ENCODE measurements at places on chromosomes 3 and 15.

GRCh38 chr3:53842436-53843194 is 3.6 kb downstream of the CHDH start:
- no peak for DNase-seq

DNA sequence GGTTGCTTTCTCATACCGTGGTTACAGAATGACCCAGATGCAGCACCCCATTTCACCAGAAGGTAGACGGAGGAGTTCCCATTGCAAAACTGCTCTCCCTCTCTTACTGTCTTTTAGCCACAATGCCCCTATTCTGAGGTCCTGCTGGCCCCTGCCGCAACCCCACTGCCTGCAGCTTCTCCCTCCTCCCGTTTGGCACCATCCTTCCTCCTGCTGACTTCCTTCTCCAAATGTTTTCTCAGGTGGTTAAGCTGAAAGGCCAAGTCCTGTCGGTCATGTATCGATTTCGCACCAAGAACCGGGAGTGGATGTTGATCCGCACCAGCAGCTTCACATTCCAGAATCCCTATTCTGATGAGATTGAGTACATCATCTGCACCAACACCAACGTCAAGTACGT is 132.3 kb upstream of the ABHD17C start:
- peak; percentile 53 for DNase-seq

DNA sequence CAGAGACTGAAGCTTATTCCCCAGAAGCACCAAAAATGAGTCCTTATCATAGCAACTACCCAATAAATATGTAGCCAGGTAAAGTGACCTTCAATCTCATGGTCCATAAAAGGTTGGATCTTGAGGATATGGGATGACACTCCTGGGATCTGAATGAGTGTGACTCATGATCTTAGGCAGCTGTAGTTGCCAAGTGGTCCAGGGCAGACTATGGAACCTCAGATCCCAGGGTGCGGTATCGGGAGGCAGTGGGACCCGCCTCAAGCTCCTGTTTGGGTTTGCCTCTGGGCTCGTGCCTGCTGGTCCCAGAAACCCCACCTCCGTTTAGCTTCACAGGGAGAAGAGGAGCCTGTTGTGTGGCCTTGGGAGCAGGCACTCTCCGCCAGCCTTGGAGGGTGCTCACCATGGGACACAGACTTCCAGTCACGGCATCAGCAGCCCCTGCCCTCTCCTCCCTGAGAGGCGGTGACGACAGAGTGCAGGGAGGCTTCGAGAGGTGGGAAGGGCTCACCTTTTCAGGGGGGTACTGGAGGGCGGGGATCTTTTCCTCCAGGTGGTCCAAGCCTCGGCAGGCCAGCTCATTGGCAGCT is 8.1 kb downstream of the PLIN1 start:
- DNase-seq = no peak

DNA sequence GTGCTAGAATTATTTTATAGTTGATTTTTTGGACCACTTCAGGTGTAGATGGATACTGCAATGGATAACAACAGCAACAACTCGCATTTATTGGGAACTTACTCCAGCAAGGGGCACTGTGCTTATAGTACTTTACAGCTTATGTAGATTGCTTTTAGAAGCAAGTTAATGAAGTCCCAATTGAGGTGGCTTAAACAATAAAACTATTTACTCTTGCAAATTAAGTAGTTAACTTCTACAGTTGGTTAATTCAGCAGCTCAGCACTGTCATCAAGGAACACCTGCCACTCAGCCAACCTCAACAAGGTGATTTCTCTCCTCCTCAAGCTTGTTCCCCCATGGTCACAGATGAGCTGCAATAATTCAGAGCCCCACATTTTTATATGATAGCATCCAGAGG is 124.1 kb downstream of the RASA2 start:
- DNase-seq = no peak

DNA sequence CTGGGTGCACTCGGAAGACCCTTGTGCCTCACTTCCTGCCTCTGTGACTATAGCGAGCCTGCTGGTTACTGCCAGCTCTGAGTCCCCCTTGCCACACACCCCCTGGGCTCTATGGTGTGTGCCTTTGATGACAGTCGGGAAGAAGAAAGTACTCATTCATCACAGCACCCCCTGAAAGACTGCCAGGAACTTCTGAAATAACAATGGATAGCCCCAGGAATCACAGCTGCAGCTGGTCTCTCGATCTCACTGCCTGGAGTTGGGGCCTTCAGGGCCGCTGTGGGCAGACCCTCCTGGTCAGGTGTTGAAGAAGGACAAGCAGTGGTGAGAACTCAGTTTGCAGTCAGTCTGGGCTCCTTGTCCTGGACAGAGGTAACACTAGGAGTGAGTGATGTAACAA is 9.8 kb upstream of the RPP14 start:
- DNase-seq = no peak

DNA sequence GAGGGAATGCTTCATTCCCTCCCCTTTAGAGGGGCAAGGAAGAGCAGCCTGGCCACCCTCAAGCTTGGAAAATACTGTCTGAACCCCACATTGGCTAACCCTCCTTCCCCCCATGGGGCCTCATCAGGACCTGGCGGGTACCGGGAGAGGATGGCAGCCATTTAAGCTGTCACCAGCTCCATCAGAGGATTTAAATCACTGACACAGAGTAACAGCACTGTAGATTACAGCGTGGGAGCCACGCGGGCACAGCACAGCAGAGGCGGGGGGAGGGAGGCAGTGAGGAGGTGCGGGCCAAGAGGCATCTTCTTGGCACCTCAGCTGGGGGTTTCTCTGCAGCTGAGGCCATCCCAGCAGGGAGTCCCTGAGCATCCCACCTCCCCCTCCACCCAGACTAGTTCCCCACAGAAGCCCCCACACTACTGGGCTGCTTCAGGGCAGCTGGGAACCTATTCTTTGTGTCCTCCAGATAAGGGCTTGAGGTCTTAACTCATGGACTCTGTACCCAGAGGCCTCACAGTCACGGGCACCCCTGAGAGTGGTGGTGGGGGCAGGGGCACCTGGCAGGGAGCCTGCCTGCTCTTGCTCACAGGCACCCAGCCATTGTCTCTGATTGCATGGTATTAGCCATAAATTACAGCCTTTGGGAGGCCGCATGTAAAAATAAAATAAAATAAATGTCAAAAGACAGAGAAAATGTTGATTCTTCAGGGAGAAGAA is 21.9 kb upstream of the CACNA2D2 start:
- DNase-seq = no peak

GRCh38 chr3:132606085-132606484 is 9.0 kb downstream of the ACKR4 start:
- DNase-seq = no peak

DNA sequence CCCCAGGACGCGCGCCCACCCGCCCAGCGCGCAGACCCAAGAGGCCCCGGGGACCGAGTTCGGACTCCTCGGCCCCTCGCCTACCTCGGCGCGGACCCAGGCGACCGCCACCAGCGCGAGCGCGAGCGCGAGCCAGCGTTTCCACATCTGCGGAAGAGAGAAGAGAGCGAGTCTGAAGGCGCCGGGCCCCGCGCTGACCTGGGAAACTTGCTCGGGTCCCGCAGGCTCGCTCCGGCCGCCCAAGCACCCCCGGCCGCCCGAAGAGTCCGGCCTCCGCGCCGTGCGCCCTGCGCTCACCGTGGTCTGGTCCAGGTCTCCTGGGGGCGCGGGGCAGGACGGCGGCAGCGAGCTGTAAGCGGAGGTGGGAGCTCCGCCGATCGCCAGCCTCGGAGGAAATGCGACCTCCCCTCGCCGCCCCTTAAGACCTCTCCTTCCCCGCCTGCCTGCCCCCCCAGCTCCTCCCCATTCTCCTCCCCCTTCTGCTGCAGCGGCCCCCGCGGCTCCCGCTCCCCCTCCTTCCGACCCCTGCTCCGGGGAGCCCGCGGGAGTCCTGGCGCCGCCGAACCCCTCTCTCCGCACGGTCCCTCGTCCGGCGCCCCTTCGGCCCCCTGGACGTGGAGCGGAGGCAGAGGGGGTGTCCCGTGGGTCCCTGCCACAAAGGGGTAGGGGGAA is at the start of gene FSTL1:
TSS of gene FSTL1 (minus strand) at position 393 of the 672 bp plus-strand sequence. CDS start at position 147, 246 bp downstream.
- DNase-seq = peak; percentile 86

DNA sequence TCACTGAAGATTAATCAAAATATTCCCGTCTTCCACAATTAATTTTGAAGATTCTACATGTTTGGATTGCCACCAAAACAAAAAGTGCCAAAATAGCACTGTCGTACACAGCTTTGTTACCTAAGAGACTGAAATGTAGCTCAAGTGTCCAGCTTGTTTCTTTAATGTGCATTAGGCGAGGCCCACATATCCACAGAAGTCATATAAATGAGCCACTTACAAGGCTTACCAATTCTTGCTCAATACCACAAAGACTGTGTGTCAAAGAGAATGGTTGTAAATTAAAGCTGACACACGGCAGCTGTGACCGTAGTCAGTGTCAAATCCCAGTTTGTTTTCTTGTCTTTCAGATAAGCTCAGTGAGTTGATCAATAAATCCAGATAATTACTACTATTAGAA is 639.4 kb upstream of the TBL1XR1 start:
- no peak for DNase-seq

All from osteocyte (in vitro differentiated cells).